ENCODE measurements at places on chromosomes 3 and 15.
A peak's percentile ranks its signal among the peaks of the same experiment; 100 is the strongest.

DNA sequence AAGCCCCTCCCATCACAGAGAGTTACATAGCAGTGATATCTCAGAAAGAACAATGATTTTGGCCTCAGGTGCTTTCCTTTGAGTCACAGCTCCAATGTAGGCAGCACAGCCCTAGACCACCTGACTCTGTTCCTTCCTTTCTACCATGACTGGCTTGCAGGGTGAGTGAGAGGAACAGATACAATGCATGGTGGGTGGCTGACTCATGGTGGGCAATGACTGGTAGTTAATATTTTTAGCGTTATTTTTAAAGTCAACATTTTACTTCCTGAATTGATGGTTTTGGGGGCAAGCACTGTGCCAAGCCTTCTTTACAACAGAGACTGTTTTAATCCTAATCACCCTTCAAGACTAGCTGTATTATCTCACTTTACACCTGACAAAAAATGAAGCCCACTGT lies 32.8 kb upstream of the ST3GAL6 start:
- DNase-seq = no peak

GRCh38 chr15:96538491-96538890 lies 208.0 kb downstream of the NR2F2 start:
- DNase-seq = no peak

DNA sequence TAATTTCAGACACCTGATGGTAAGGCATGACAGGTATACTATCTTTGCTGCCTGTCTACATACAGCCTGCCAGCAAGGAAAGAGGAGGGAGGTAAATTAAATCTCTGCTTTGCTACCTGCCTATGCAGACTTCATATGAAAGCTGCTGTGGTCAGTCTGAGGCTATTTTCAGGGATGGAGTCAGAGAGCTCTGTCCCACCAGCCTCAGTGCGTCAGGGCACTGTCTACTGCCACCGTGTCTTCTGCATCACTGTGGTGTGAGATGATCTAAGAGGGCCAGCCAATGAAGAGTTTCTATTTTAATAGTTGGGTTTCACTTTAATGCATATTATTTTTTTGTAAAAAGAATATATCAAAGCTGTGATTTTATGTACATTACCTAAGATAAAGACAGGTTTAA lies 125.6 kb downstream of the CADPS start:
- DNase-seq = no peak

GRCh38 chr3:43075904-43076661 lies 29.8 kb downstream of the POMGNT2 start:
- no peak for DNase-seq

- DNase-seq = no peak
These were observed 521 bp upstream of the SUSD5 start for GRCh38 chr3:33219175-33219487.

DNA sequence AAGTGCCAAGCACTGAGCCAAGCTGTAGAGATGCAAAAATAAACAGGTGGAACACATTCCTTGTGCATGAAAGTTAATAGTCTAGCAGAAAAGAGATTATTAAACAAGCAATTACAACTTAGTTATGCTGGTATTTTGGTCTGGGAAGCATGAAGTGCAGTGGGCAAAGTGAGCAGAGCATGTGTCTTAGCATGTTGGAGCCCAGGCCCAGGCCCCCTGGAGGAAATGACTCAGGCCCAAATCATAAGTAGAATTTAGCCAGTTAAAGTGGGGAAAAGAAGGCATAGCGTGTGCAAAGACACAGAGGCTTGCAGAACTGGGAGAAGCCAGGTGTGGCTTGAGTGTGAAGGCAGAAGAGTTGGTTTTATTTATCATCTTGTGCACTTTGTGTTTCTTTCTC lies 163.8 kb upstream of the ATP11B start:
- no peak for DNase-seq

GRCh38 chr3:113279686-113280085 lies 68.3 kb downstream of the BOC start:
- no peak for DNase-seq

GRCh38 chr3:126025862-126026261 lies 56.9 kb downstream of the ROPN1B start:
- no peak for DNase-seq

DNA sequence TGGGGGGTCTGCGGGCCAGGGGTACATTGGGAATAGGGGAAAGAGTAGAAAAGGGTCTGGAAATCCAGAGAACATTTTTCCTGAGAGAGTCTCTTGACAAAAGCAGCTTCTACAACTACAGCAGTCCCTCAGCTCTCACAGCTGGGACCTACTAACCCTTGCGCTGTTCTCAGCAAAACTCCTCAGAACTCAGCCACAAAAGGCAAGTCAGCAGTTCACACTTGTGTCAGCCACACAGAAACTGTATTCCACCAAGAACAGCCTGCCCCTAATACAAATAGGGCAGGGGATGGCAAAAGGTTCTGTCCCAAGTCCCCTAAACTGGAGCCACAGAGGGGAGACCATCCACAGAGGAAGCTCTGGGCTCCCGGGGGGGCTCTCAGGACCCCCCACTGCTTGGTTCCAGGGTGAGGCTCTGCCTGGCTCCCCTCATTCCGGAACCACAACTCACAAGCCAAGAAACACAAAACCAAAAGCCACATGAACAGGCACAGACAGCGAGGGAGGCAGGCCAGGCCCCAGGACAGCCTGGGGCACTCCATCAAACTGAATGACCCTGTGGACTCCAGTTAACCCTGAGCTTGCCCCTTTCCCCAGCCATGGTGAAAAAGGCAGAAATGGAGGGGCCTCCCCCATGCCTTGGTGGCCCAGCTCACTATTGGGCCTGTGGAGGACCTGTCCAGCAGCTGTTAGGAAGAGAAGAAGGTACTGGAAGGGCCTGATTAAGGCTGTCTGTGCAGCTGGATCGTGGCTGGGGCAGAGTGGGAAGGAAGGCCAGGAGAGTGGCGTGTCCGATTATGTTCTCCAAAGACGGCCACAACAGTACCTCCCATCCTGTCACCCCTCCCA lies 162.0 kb downstream of the CHSY1 start:
- no peak for DNase-seq

- no peak for DNase-seq
These were observed 116.8 kb downstream of the ALCAM start for GRCh38 chr3:105483476-105483875.

DNA sequence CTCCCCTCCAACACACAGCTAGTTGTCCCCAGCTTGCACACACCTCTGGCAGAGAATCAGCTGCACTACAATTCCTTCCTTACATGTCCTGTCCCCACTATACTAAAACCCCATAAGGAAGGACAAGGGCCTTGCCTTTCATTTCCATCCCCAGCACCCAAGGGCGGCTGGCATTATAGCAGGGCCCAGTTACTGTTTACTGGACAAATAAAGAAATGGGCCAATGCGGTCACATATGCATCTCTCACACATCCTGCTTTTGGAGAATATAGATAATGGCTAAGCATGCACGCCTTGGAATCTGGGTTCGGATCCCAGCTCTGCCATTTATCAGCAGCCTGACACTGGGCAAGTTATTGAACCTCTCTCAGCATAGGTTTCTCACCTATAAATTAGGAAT lies 99.1 kb downstream of the DAPK2 start:
- peak; percentile 13 for DNase-seq

- peak; percentile 57 for DNase-seq
These were observed 29.3 kb upstream of the SACM1L start for GRCh38 chr3:45659661-45660566.

DNA sequence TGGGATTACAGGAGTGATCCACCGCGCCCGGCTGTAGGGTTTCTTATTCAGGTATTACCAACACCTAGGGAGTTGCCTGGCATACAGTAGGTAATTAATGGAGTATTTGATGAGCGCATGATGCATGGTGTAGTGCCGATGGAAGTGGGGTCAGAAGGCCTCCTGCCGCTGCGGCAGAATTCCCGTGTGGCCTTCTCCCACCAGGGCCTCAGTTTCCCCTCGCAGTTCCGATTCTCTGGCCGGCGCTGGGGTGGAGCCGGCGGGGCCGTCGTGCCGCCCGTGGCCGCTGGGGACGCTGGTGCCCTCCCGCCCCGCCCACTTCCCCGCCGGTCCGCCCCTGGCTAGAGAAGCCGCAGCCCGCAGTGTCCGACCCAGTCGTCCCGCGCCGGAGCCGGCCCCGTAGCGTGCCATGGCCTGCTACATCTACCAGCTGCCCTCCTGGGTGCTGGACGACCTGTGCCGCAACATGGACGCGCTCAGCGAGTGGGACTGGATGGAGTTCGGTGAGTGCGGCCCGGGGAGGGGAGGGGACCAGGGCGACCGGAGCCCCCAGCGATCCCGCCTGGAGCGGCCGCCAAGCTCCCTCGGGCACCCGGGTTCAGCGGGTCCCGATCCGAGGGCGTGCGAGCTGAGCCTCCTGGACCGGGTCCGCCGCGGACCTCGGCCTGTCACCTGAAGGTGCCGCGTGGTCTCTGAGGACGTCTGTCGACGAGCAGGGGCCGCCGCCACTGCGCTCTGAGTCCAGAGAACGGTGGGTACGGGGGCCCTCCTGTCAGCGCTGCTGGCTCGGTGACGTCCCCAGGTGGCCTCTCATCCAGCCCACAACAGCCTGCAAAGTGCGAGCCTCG lies at the start of gene IRAK2:
Gene IRAK2, plus strand, starts transcription at position 374 of the 848 bp plus-strand sequence. Its CDS starts 36 bp downstream, at position 410.
- DNase-seq = peak; percentile 18

GRCh38 chr3:123158330-123158729 lies 43.4 kb upstream of the SEC22A start:
- DNase-seq = no peak

GRCh38 chr3:187084580-187084979 lies 54.7 kb downstream of the RPL39L start:
- DNase-seq = no peak

GRCh38 chr3:169430707-169431404 lies 232.7 kb downstream of the MECOM start:
- DNase-seq = no peak

GRCh38 chr15:77480859-77481633 lies 60.4 kb downstream of the HMG20A start:
- DNase-seq = no peak

DNA sequence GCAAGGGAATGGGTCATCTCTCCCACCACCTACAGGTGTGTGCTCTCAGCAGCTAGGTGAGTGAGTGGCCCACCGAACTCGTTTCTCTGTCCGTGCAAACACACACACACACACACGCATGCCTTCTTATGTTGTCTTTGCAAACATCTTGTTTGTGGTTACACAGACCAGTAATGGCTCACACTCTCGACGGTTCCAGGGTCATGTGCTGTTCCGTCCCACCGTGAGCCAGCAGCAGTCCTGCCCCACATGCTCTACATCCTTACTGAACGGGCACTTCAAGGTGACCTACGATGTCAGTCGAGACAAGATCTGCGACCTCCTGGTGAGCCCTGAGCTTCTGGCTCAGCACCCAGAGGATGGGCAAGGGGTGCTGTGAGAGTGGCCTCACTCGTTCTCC lies 4.3 kb downstream of the ITIH1 start:
- DNase-seq = no peak

DNA sequence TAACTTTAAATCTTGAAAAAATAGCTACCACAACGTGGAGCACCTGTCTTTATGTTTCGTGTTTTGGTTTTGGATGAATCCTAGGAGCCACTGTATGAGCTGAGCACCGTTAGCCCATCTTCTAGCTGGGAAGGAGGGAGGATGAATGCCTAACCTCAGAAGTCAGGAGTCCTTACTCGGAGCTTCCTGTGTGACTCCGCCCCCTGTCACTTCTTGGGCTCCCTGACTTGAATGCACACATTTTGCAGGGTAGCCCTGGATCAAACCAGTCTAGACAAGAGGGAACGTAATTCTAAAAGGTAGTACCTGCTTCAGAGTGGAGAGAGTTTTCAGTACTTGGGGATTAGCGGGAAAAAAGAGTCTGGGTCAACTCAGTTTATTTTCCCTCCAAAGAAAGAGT lies 5.3 kb downstream of the GABRA5 start:
- no peak for DNase-seq

- DNase-seq = no peak
These were observed 24.3 kb downstream of the PLA2G4F start for GRCh38 chr15:42131826-42132806.

GRCh38 chr3:8319935-8320634 lies 181.5 kb upstream of the LMCD1 start:
- no peak for DNase-seq

- no peak for DNase-seq
These were observed 990 bp upstream of the ZNF148 start for GRCh38 chr3:125375950-125376679.

DNA sequence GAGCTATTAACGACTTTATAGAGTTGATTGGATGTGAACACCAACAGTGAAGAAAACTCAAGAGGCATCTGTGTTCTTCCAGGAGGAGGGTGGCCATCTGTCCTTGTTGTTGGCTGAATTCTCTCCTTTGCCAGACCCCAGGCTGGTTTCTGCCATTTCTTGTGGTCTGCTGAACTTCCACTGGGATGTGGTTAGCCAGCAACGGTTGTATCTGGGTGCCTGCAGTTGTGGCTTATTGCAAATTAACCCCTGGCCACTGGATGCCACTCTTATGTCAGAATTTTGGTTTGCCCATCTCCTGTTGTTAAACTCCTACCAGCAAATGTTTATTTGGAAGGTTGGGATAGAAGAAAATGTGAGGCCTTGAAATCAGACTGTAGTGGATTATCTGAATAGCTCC lies 163.6 kb upstream of the TBC1D5 start:
- no peak for DNase-seq

DNA sequence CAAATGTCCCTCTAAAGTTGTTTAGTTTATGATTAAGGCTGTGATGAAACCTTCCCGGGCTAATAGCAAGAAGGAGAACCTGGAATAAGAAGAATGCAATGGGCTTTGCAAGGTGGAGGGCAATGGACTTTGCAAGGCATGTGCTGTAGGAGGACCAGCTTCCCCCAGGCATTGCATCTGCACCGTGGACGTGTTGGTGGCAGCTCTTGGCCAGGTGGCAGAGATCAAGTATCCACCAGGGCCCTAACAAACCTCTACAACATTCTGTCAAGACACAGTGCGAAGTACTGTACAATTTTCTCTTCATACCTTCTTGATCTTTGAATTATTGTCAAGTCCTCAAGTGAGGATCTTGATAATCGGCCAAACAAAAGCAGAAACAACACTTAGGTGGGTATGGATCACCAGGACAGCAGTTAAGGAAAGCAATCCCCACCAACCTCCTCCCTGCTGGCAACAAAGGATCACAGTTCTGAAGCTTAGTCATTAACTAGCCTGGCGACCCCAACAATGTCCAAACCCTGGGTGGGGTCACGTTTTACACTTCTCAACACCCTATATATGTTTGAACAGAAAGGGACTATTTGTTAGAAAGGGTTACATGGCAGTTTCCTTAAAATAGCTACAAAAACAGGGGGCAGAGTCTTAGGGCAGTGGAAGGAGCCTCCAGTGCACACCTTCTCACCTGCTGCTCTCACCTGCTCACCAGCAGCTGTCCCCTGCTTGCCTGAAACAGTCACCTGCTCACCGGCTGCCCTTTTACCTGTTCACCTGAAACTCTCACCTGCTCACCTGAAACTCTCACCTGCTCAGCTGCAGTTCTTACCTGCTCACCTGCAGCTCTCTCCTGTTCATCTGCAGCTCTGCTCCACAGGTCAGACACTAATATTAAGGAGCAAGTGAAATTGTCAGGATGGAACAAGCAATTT lies 137.9 kb upstream of the LIPC start:
- DNase-seq = no peak
